ENCODE measurements at places on chromosomes 16 and 17. TPM values are rescaled to one million over a fixed set of nuclear protein-coding genes. Genes with fewer than 3 reads are reported as not detected.

- DNase-seq, result no peak
Measured at GRCh38 chr16:74111456-74111982, 185.1 kb upstream of the PSMD7 start.

- no peak for DNase-seq
Measured at GRCh38 chr17:72004011-72004427, 116.8 kb upstream of the SOX9 start.

- DNase-seq, result no peak
Measured at GRCh38 chr16:28110074-28110473, 46.6 kb upstream of the GSG1L start.

- no peak for DNase-seq
Measured at GRCh38 chr17:34248511-34249024, 6.5 kb upstream of the CCL2 start.

DNA sequence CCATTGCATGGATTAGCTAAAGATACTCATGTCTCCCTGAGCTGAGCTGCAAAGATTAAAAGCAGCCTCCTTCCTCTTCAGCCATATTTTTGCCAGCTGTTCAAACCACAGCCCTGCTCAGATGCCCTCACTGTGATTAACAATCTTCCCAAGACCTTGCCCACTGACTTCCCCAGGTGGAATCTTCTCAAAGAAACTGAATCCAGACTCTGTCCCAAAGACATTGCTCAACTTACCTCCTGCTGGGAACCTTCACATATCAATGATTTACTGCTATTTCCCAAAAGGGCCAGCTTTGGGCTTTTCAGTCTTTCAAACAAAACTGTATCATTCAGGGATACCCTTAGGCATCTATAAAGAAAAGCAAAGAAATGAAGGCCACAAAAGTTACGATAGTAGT, 9.2 kb downstream of the C17orf67 start:
- DNase-seq, result no peak

- DNase-seq, result no peak
Measured at GRCh38 chr17:75564195-75564594, 23.4 kb upstream of the MYO15B start.

Gene ANKRD11
- polyA plus RNA-seq, result 55.7 TPM

Gene ZFPM1
- 1.8 TPM for polyA plus RNA-seq

DNA sequence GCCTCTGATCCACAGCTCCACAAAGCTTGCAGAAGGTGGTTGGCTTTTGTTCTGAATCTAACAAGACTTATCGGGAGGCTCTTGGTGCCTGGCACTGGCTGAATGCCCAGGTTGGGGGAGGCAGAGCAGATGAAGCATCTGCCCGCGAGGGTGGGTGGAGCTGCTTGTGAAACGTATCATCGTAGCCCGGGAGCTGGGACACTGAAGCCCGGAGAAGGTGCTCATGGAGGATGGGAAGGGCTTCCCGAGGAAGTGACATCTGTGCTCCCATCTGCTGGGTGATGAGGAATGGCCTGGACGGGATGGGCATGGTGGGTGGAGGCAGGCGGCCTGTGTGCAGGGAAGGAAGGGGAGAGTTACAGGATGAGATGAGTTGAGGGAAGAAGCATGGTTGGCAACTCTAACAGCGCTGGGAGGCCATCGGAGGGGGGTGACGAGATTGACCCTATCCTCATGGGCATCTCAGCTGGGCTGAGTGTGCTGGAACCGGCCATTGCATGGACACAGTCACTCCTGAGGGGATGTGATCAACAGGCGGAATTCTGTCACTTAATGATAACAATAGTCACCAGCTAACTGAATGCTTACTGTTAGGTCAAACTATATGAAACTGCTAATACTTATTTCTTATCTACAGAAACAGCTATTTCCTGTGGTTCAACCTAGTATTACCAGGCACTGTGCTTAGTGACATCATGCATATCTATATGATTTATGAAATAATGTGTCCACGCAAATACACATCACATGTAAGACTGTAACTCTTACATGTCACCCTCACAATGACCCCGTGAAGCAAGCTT, 102.7 kb downstream of the ABCC6 start:
- no peak for DNase-seq

- no peak for DNase-seq
Measured at GRCh38 chr16:65487231-65487630, 365.4 kb upstream of the CDH11 start.

DNA sequence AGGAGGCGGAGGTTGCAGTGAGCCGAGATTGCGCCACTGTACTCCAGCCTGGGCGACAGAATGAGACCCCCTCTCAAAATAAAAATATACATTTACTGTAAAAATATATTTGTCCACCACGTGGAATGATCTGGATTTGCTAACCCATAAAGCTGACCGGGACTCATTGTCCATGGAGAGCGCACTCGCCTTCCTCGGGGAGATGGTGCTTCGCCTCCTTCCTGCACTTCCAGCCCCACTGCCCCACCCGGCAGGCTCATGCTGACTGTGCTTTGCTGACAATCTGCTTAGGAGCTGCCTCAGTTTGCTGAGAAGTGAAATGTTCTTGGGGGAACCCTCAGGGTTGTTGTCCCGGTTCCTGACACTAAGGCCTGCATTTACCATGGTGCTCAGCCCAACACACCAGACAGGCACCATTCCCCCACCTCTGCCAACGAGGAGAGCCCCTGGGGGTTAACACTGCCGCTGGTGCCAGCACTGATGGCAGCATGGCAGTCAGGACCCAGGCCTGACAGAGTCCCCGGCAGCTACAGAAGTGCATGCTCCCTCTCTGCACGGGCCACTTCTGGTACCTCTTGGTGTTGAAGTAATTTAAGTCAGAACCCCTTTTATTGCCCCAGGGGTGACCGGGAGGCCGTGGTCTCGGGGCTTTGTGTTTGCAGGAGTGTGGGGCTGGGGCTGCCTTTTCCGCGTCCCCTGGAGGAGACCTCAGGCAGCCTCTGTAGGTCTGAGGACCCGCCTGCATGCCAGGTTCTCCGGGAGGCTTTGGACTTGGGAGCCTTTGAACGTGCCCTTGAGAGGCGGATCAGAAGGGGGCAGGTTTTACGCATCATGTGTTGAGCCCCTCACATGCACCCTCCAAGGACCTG, 2.5 kb downstream of the NUBP2 start:
- no peak for DNase-seq

DNA sequence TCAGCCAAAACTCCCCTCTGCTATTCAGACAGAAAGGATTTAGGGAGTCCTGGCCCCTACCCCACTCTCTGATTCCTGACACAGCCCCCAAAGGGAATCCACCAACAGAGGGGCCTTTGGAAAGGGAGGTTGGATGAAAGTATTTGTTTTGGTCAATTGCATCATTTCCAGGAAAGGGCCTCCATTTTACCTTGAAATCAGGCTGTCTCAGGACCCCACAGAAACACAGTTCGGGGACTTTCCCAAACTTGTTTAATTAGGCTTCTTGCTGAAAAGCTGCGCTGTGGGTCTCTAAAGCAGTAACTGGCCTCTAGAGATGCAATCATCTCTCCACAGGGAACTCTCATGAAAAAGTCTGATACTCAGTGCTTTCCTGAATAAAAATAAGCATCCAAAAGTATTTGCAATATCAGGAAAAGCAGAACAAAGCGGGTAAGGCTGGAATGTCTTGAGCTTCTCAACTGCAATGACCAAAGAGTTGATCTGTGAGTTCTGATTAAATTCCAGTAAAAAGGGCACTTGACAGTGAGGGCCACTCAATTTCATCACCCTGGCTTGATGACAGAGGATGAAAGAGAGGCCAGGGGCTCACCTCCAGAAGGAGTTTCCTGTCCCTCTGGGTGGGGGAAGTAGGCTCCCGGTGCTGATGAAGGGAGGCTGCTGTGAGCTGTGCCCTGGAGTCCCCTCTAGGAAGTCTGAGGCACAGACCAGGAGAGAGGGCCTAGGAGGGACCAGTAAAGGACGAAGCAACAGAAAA, 36.3 kb downstream of the LYRM9 start:
- DNase-seq, result no peak

DNA sequence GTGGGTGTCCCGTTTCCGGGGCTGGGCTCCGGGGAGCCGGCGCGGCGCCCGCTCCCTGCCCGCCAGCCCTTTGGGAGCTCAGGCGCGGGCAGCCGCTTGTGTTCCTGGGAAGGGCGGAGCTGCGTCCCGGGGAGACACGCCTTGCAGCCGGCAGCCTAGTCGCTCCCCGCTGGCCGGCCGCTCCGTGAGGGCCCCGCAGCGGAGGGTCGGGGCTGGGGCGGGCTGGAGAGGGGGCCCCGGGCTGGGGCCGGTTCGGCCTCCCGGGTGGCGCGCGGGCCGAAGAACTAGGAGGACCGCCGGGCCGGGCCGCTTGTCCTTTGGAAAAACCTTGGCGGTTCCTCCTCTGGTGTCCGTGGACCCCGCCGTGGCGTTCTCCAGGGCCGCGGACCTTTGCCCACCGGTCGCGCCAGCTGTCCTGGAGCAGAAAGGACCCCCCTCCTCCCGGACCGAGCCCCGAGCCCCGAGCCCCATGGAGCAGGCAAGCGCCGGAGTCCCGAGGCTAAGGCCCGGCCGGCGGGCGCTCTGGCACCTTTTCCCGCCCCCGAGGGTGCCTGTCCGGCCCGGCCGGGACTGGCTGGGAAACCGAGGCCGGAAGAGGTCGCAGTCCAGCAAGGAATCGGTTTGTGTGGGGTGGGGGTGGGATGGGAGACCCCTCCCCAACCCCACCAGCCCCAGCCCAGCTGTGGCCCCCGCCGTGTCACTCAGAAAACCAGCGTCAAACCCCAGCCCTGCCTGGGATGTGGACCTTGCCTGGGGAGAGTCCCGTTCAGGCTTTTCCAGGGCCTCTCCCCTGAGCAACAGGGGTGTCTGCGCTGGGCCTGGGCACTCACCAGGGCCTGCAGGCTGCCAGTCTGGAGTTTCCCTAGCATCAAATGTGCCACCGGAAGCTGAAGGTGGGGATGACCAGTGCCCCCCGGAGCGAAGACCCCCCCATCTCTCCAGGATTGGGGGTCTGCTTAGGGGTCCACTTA, 6.8 kb upstream of the TBC1D3B start:
- DNase-seq, result no peak

Gene STAC2
- 0.25 TPM for polyA plus RNA-seq

Gene PLA2G10
- polyA plus RNA-seq, result 0.47 TPM

DNA sequence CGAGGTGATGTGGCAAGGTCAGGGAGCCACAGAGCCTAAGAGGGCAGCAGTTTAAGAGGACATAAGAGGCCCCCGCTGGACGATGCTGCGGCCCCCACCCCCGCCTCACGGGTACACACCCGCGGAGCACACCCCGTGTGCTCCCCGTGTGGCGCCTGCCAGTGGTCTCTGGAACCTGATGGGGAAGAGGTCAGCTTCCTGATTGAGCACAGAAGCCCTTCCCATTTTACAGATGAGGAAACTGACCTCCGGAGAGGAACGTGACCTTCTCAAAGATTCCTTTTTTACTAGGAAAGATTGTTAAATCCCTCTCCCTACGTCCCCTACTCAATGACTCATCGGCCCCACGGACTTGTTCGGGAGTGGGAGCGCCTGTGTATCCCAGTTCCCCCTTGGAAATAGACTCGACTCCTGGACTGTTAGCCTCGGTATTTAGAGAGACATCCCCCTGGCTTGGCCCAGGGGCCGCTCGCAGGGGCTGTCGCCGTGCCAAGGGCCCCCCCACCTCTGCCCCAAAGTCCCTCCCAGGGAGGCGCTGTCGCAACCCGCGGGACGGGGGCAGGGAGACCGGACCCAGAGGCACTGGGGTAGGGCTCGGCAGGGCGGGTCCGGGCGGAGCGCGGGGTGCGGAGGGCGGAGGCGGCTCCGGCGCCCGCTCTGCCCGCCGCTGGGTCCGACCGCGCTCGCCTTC, at the start of gene ABCC3:
TSS of gene ABCC3 (plus strand) at position 658 of the 691 bp plus-strand sequence. CDS start 56 bp downstream, outside the sequence.
- DNase-seq, result no peak

Gene CCL4
- polyA plus RNA-seq, result 0.76 TPM

GRCh38 chr16:57740423-57741071, 5.0 kb downstream of the KATNB1 start:
- DNase-seq, result no peak

Gene TRPV3
- polyA plus RNA-seq, result 1.2 TPM

GRCh38 chr17:41614098-41614497, 1.5 kb upstream of the KRT16 start:
- DNase-seq, result no peak

DNA sequence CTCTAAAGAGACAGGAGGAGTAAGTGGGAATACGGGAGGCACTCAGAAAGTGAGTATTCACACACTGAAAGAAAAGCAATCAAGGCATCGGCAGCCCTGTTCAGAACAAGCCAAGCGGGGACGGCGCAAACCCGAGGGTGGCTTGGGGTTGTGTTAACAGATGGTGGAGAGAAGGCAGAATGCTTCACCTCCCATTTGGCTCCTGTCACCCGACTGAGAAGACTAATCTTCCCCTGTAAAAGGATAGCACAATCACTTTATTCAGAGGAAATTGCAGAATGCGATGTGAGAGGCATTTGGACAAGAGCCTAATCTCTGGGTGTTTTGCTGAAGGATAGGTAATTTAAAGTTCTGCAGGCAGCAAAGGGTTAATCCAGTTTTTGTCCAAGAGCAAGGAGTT, 119.3 kb upstream of the WSCD1 start:
- no peak for DNase-seq

- DNase-seq, result no peak
Measured at GRCh38 chr17:27299384-27300049, 5.6 kb downstream of the WSB1 start.

DNA sequence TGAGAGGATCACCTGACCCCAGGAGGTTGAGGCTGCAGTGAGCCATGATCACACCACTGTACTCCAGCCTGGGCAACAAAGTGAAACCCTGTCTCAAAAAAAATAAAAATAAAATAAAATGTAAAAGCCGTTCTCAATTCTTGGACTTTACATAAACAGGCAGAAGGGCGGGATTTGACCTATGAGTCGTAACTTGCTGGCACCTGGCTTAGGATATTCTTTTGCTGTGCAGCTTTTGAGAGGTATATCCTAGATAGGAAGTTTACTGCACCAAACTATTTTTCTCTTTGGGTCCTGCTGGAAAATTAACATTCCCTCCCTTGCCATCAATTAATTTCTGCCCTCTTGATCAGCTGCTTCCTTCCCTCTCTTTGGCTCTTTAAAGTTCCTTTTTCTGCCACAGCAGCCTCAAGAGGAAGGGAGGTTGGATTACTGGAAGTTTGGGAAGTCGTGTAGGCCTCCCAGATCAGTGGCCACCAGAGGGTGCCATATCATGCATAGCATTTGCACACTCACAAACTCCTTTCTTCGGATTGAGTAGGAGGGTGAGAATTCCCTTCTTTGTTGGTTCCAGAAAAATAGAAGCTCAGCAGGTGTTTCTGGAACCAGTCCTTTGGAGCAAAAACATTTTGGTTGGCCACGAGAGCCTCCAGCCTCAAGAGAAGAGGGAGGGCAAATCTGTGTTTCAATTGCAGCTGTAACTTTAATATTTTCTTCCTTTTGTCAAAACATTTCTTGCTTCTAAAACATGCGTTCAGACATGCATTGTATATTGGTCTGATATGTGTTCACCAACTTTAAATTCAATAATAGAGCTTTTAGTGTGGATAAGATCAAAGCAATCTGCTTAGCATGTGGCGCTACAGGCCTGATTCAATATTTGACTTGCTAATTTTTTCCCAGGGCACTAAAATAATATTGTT, 147.3 kb downstream of the CCDC182 start:
- peak; percentile 35 for DNase-seq

GRCh38 chr17:60147553-60148223, 2.1 kb upstream of the CA4 start:
- DNase-seq, result no peak

Gene APOBR
- 0.67 TPM for polyA plus RNA-seq

GRCh38 chr17:41415833-41416335, 8.5 kb downstream of the KRT37 start:
- no peak for DNase-seq

Gene UTS2R
- 5.8 TPM for polyA plus RNA-seq

Gene TBC1D3I
- 0.94 TPM for polyA plus RNA-seq

Gene SPN
- polyA plus RNA-seq, result 1.0 TPM

All from forelimb muscle (tissue), 1 donor.